ENCODE measurements at places on chromosomes 5 and 9.

DNA sequence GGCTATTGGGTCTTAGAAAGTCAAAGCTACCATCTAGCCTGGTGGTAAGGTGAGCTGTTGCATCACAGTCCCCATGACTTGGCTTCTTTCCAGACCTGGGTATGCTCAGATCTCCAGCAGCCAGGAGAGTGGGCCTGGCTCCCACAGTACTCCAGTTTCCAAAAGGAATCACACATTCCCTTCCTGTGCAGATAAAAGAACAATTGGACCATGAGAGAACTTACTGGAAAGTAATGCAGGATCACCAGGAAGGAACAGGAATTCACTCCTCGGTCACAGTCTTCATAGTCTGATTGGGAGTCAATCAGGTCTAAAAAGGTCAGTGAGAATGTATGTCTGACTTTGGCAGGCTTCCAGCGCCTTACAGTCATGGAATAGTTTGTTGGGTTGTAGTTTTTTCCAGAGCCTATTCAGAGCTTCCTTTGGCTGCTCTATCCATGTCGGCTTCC lies 47.8 kb upstream of the CD180 start:
- DNase-seq: no peak

DNA sequence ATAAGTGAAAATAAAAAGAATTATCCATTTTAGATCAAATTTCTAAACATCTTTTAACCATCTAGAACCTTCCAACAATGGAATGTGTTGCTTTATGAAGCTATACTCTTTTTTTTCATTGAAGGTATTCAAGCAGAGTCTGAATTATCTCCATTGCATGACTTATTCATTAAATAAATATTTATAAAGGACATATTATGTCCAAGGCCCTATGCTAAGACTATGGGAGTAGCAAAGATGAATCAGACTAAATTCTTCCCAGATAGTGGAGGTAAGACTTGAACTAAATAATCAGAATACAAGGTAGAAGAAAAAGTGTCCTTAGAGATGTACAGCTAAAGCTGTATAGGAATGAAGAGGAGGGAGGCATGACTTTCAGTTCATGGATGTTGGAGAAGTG lies 215.5 kb upstream of the RGMB start:
- no peak for DNase-seq

- DNase-seq: no peak
Observed at GRCh38 chr9:133968966-133969617, 23.0 kb downstream of the VAV2 start.

GRCh38 chr5:43332401-43332800 lies 19.2 kb upstream of the HMGCS1 start:
- no peak for DNase-seq

GRCh38 chr5:135225856-135226560 lies 173.0 kb downstream of the MACROH2A1 start:
- no peak for DNase-seq

- DNase-seq: no peak
Observed at GRCh38 chr9:115046199-115046598, 71.8 kb downstream of the TNC start.

DNA sequence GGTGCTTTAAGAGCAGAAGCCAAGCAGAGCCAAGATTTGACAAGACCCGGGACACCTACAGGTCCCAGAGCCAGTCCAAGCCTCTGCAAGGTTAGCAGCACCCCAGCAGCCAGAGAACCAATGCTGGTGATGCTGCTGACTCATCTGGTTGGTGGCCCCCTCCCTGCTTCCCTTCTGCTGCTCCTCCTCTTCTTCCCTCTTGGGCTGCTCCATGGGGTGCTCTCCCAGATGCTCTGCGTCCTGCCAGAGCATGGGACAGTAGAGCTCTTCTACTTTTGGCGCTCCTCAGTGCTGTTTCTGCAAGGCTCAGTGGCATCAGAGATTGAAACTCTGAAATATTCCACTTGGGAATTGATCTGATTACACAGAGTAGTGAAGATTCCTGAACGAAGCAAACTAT lies 76.1 kb upstream of the SAP30L start:
- no peak for DNase-seq

- DNase-seq: no peak
Observed at GRCh38 chr5:113896789-113897188, 383.3 kb downstream of the YTHDC2 start.

DNA sequence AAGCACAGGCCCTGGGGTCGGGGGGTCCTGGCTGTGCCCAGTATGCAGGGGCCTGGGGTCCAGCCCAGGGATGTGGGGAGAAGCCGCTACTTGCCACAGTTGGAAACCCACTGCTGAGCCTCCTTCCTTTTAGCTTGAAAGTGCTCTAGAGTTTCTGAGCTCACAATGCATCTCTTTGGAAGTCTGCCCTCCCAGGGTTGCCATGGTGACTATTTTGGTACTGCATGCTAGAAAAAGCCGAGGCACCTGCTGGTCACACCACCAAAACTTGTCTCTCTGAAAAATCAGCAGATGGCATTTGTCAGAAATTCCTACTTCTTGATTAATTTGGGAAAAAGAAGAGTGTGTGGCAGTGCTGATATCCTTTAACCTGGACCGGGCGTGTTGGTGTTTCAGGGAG lies 151.8 kb downstream of the SEC61B start:
- DNase-seq: no peak

DNA sequence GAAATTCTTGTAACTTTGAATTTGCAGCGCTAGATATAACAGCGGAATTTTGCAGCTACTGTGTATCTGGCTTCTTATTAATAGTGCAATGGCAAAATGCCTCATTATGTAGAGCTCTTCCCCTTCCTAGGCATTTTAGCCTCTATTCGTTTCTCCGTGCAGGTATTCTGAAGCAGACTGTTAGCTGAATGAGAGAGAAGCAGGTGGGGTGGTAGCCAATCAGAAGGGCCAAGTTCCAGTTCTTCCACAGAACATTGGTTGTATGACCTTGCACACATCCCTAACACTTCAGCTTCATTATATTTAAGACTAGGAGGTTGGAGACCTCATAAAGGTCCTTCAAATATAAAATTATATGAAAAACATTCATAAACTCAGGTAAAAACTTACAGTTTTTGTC lies 1.2 kb upstream of the VPS13A start:
- DNase-seq: no peak
